Small intestine (tissue), 16 donors: ENCODE measurements at places on chromosomes 13 and 19.

DNA sequence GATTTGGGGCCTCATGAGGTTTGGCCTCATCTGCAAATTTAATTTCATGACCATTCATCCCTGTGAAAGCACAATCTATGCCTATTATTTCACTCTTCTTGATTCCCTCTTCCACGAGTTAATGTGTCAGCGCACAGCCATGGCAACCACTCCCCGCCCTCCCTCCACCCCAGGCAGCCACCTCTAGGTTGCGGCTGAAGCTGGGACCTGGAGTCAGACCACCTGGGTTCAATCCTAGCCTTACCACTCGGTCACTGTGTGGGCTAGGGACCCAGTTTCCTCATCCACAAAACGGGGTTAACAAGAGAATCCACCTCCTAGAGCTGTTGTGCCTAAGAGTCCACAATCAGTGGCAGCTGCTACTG is 9.8 kb downstream of the CHST8 start:
- H3K36me3 ChIP-seq: no peaks in the 10 kb centered on the region
- no peaks in the 10 kb centered on the region for H3K27me3 ChIP-seq
- H3K27ac ChIP-seq: no peak overlapping the region
- H3K4me3 ChIP-seq: no peak overlapping the region
- no peak for DNase-seq

DNA sequence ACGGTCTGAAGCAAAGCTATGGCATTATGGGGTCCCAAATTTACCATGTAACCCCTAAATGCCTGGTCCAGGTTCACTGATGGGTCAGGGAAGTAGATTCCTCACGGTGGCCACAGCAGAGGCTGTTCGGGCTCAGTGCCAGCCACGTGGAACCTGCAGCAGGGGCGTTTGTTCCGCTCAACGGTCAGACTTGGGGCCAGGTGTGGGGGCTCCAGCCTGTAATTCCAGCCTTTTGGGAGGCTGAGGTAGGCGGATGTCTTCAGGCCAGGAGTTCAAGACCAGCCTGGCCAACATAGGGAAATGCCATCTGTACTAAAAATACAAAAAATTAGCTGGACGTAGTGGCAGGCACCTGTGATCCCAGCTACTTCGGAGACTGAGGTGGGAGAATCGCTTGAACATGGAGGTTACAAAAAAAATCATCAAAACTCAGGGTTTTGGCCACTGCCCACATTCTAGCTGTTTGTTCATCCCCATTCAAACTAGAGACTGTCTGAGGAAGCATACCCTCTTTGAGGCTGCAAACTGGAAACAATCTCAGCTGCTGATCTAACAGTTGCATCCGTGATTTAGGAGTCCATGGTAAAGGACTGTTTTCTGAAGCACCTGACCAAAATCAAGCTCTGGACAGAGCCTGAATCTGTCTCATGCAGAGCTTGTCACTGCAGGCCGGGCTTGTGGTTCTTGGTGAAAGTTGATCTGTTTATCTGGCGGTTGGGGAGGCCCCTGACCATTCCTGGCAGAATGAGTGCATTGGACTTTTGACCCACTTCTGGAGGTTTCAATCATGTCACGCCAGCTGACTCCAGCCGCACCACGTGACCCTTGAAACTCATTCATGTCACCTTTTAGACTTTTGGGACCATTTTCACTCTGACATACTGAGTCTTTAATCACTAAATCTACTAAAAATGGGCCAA is 30.2 kb upstream of the ZNF331 start:
- H3K27ac ChIP-seq: no peak overlapping the region
- no peak overlapping the region for H3K4me3 ChIP-seq
- no peaks in the 10 kb centered on the region for H3K36me3 ChIP-seq
- no peaks in the 10 kb centered on the region for H3K27me3 ChIP-seq
- peaks cover 21% of the 10 kb centered on the region for H3K4me1 ChIP-seq
- DNase-seq: no peak

DNA sequence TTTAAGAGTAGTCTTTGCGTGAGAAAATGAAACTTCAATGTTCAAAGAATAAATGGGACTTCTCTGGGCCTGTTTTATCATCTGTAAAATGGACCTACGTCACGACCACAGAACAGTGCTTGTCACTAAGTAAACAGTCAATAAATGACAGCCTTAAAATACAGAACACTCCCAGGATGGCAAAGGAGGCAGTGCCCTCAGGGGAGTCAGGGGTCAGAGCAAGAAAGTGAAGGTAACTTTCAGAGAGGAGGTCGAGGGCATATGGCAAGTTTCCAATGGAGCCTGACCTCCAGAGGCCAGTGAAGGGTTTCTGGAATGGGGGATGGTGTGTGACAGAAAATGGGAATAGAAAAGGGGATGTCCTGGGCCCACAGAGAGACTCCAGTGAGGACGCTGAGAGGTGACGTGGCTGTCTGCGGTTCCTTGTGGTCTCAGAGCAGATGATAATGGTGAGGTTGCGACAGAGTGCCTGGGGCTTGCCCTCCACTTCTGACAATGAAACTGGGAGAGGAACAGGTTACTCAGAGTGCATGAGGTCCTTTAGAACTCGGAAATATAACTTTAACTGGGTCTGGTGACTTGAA is 91.8 kb downstream of the UBL3 start:
- no peak for DNase-seq
- no peaks in the 10 kb centered on the region for H3K4me1 ChIP-seq
- H3K36me3 ChIP-seq: no peaks in the 10 kb centered on the region
- no peaks in the 10 kb centered on the region for H3K27me3 ChIP-seq

GRCh38 chr13:25179832-25180774 is 8.0 kb upstream of the AMER2 start:
- no peaks in the 10 kb centered on the region for H3K36me3 ChIP-seq
- H3K4me1 ChIP-seq: no peaks in the 10 kb centered on the region
- no peak overlapping the region for H3K4me3 ChIP-seq
- no peak for DNase-seq

GRCh38 chr19:38812841-38813320 is at the start of gene LGALS4:
Gene LGALS4 (minus strand): TSS chr19:38812945. CDS start chr19:38812886, 59 bp downstream.
- H3K36me3 ChIP-seq: no peaks in the 10 kb centered on the region
- peak; percentile 100 for DNase-seq
- H3K4me3 ChIP-seq: peak within 1 kb of the TSS; percentile 71
- H3K27ac ChIP-seq: peak within 1 kb of the TSS; percentile 94
- no peaks in the 10 kb centered on the region for H3K27me3 ChIP-seq

GRCh38 chr19:35048911-35049411 is 7.4 kb downstream of the HPN start:
- H3K4me3 ChIP-seq: no peak overlapping the region
- no peak overlapping the region for H3K27ac ChIP-seq
- H3K27me3 ChIP-seq: no peaks in the 10 kb centered on the region
- no peaks in the 10 kb centered on the region for H3K4me1 ChIP-seq
- peaks cover 77% of the 10 kb centered on the region for H3K36me3 ChIP-seq
- DNase-seq: no peak

GRCh38 chr19:29060813-29061364 is 152.1 kb downstream of the UQCRFS1 start:
- H3K4me3 ChIP-seq: no peak overlapping the region
- H3K27ac ChIP-seq: no peak overlapping the region
- no peaks in the 10 kb centered on the region for H3K36me3 ChIP-seq
- no peaks in the 10 kb centered on the region for H3K4me1 ChIP-seq
- no peaks in the 10 kb centered on the region for H3K27me3 ChIP-seq

DNA sequence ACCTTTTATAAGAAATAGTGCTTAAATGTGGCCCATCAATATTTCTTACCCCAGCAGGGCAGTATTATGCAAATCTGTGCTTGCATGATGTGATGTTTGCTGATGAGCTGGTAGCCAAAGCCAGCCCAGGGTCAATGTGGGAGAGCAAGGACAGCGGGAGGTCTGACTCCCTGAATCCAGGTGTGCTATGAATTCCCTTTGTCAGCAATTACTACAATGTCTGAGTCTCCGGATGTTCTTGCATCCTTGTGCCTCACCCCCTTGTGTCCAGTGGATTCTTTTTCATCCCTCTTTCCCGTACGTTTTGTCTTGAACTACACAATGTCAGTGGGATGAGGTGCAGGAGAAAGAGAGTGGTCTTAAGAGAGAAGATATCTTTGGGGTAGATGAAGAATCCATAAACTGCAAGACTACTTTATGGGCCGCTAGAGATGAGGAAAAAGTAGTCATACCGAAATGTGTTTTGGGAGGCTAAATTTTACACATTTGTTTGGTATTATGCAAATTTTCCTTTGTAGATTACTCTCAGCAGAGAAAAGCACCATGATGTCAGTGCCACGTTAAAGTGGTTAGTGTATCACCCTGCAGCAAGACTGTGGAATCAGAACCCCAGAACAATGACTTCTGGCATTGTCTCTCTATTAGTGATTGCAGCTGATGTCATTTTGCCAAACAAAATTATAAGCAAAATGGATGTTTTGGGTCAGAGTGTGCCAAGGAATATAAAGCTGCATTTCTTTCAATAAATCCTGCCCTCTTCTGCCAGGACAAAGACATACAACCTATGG is 53.5 kb upstream of the TSHZ3 start:
- no peak for DNase-seq
- no peaks in the 10 kb centered on the region for H3K36me3 ChIP-seq
- no peaks in the 10 kb centered on the region for H3K4me1 ChIP-seq
- no peak overlapping the region for H3K4me3 ChIP-seq
- H3K27me3 ChIP-seq: no peaks in the 10 kb centered on the region

GRCh38 chr13:101830035-101830434 is 377.6 kb downstream of the ITGBL1 start:
- no peaks in the 10 kb centered on the region for H3K36me3 ChIP-seq
- DNase-seq: no peak

GRCh38 chr19:30781047-30781446 is 408.9 kb downstream of the ZNF536 start:
- no peaks in the 10 kb centered on the region for H3K4me1 ChIP-seq
- H3K36me3 ChIP-seq: no peaks in the 10 kb centered on the region
- DNase-seq: no peak
- no peak overlapping the region for H3K4me3 ChIP-seq
- H3K27ac ChIP-seq: no peak overlapping the region
- no peaks in the 10 kb centered on the region for H3K27me3 ChIP-seq

GRCh38 chr13:83162493-83162892 is 719.8 kb downstream of the SLITRK1 start:
- no peaks in the 10 kb centered on the region for H3K27me3 ChIP-seq
- H3K4me1 ChIP-seq: no peaks in the 10 kb centered on the region
- no peaks in the 10 kb centered on the region for H3K36me3 ChIP-seq
- H3K27ac ChIP-seq: no peak overlapping the region
- DNase-seq: no peak

DNA sequence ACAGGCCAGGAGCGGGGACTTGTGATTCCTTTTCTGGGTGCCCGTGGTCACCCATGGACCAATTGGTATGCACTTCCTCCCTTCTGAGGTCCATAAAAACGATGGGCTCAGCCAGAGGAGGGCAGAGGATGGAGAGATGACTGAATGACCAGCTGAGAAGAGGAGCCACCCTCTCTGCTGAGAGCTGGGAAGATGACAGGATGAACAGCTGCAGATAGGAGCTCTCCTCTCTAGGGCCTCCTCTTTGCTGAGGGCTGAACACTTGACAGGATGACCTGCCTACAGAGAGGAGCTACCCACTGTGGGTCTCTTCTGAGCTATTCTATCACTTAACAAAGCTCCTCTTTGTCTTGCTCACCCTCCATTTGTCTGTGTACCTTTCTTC is 4.1 kb downstream of the IGFL4 start:
- no peak overlapping the region for H3K4me3 ChIP-seq
- H3K27me3 ChIP-seq: no peaks in the 10 kb centered on the region
- H3K27ac ChIP-seq: no peak overlapping the region
- no peaks in the 10 kb centered on the region for H3K36me3 ChIP-seq

- DNase-seq: no peak
- H3K36me3 ChIP-seq: peaks cover 4% of the 10 kb centered on the region
- no peaks in the 10 kb centered on the region for H3K27me3 ChIP-seq
- H3K4me1 ChIP-seq: no peaks in the 10 kb centered on the region
Measured at GRCh38 chr13:45004096-45004495, 14.8 kb downstream of the GPALPP1 start.

DNA sequence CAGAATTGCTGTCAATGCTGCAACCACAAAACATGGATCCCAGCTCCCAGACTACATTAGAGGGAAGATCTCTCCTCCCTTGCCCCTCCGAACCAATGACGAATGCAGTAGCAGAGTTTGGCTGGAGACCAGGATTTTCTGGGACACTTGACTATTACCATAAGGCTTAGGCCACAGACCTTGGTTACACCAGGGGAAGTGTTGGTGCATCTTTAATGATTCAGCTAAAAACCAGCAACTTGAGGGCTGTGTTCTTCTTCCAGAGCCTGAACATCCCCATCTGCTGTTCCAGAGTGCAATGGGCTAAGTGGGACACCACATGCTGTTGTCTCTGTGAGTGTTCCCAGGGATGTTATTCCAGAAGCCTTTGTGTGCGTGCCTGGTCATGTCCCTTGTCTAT is 528.2 kb downstream of the LMO7 start:
- no peak overlapping the region for H3K4me3 ChIP-seq
- H3K27ac ChIP-seq: no peak overlapping the region
- DNase-seq: no peak
- no peaks in the 10 kb centered on the region for H3K4me1 ChIP-seq
- H3K27me3 ChIP-seq: no peaks in the 10 kb centered on the region

DNA sequence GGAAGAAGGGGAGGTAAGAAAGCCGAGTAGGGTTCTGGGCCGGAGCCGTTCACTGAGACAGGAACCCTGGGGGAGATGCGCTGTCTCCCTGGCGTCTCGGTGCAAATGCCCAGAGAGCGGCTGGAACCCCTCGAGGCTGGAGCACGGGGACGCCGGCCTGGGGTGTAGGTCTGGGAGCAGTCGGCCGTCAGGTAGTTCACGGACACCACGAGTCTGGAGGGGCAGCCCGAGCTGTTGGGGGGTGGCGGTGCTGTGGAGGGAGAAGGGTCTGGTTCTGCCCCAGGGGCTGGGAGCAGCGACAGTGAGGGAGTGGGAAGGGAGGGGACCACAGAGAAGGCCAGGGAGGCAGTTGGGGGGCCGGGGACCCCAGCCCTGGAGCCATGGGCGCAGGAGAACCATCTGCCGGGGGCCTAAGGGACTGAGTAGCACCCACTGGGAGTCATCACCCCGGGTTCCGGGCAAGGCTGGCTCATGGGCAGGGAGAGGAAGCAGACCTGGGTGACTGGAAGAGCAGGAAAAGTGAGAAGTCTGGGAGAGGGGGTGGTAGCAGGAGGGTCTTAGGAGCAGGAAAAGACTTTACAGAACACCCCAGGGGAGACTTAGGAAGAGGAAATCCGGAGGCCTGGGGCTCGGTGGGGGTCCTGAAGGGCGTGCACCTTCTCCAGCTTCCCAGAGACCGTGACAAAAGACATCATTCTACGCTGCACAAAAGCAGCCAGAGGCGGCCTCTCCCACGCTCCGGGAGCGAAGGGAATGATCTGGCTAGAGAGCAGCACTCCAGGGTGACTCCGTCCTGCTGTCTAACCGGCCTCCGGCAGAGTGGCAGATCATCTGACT is 173.1 kb upstream of the SOX1 start:
- no peak overlapping the region for H3K4me3 ChIP-seq
- peaks cover 12% of the 10 kb centered on the region for H3K27me3 ChIP-seq
- H3K4me1 ChIP-seq: no peaks in the 10 kb centered on the region
- no peak for DNase-seq
- H3K27ac ChIP-seq: no peak overlapping the region
- H3K36me3 ChIP-seq: no peaks in the 10 kb centered on the region

DNA sequence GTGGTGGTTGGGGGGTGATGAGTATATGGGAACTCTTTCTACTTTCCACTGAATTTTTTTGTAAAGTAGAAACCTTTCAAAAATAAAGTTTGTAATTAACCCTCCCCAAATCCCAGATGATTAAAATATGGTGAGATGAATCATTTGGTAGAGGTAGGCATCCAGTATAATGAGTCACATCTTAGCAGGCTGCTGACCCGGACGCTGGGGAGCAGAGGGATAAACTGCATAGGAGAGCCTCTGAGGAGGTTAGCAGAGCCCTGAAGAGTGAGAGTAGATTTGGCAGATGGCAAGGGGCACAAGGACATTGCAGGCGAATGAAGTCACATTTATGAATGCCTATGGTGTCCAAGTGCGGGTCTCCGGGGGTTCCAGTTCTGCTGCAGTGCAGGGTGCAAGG is 293.8 kb downstream of the FGF9 start:
- H3K4me3 ChIP-seq: no peak overlapping the region
- no peak overlapping the region for H3K27ac ChIP-seq
- no peaks in the 10 kb centered on the region for H3K4me1 ChIP-seq
- no peaks in the 10 kb centered on the region for H3K27me3 ChIP-seq
